ENCODE measurements at places on chromosomes 7 and 10.
A peak's percentile ranks its signal among the peaks of the same experiment; 100 is the strongest.

DNA sequence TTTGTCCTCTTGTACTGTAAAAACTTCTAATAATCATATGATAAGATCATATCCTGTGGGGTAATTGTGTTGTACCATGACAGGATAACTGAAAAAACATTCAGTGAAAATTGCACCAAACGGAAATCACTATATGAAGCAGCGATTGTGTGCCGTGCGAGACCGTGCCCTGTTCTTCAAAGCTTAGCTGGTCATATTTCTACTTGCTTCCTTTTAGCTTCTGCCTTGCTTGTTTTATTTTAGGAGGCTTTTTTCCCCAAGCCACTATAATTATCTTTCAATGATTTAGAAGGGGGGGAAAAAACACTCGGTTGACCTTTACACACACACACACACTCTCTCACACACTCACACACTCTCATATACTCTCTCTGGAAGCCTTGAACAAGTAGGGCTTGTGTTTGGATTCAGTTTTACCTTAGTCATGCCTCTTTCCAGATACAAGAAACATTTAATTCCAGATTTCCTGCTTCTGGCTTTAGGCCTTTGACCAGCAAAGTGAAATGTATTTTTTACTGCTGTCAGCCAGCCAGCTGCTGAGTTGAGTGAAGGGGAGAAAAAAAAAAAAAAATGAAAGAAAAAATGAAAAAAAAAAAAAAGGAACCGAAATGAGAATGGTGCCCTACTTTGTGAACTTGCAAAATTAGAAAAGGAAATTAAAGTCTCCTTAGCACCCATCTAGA lies 181.4 kb downstream of the ARID5B start:
- DNase-seq = peak; percentile 73

DNA sequence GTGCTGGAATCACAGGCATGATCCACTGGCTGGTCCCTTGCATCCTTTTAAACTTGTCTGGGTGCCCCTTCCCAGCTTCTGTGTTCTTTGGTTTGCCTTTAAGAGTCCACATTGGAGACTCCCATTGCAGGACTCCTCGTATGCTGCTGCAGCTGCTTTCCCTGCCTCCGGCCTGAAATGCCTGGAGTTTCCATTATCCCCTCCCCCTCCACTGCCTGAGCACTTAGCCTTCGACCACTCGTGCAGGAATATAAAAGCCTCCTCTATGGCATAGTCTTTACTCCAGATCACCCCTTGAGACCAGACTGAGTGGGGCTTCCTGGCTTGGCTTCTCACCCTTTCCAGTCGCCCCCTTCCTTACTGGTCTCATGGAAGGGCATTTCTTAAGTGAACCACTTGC lies 80.2 kb downstream of the RHOBTB1 start:
- DNase-seq = no peak

GRCh38 chr7:75028299-75028698 lies 45.3 kb downstream of the RCC1L start:
- DNase-seq = no peak

DNA sequence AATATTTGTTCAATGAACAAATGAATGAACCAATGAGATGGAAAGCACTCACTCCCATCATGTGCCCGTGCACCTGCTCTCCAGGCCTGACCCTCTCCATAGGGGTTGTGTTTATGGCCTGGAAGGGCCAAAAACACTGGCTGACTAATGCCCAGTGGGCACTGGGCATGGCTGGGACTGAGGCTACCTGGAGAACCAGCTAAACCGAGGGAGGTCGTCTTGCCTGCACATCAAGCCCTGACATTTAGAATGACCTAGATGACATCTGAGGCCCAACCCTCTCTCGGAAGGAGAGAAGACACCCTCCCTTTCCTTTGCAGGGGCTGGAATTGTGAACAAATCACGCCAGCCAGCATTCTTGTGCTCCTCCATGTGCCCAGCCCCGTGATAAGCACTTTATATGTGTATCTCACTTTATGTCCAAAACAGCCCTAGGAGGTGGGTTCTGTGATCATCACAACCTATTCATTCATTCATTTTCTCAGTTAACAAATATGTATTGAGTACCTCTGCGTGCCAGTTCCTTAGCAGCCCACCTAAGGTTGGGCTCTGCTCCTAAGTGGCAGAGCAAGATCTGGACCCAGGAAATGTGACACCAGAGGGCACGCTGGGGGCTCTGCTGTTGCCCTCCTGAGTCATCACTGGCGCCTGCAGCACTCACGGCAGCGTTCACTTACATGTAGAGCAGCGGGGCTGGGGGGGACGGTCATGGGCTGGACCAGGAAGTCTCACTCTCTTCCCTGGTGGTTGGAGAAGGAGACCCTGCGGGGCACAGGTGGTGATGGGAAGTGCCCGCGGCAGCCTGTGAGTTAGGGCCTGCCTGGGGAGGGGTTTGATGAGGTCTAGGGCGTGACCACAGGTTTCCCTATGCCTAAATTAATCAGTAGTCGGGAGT lies 52.0 kb downstream of the TSPAN15 start:
- no peak for DNase-seq

GRCh38 chr7:96235281-96235680 lies 86.6 kb downstream of the SLC25A13 start:
- peak; percentile 57 for DNase-seq

DNA sequence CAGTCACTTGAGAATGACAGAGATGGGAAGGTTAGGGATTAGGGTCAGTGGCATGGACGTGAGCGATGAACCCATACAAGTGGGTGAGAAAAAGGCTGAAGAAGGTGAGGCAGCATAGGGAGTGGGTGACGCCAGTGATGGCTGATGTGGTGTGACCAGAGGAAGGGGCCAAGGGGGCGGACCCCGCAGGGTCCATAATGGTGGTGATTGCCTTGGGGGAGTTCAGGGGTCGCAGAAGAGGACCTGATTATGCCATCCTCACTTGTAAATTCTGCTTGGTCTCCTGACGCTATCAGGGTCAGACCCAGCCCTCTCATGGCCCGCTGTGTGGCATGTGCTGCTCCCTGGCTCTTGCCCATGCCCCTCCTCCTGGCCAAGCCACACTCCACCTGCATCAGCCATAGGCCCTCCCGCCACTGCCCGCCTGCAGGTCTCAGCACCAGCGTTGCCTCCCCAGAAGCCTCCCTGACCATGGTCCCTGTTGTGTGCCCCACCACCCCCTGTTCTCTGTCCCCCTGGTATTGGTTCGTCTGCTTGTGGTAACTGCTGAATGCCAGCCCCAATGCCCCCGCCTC lies 235.7 kb downstream of the EBF3 start:
- no peak for DNase-seq

DNA sequence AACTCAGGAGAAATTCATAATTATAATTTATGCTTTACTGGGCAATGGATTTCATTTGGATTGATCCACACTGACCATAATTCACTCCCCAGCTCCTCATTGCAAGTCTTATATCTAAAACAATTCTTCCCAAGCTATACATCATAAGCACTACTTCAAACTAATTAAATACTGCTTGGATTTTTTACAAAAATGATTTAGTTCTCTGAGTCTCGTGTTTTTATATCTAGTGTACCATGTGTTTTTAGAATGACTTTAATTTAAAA lies 443.8 kb downstream of the GPAM start:
- no peak for DNase-seq

DNA sequence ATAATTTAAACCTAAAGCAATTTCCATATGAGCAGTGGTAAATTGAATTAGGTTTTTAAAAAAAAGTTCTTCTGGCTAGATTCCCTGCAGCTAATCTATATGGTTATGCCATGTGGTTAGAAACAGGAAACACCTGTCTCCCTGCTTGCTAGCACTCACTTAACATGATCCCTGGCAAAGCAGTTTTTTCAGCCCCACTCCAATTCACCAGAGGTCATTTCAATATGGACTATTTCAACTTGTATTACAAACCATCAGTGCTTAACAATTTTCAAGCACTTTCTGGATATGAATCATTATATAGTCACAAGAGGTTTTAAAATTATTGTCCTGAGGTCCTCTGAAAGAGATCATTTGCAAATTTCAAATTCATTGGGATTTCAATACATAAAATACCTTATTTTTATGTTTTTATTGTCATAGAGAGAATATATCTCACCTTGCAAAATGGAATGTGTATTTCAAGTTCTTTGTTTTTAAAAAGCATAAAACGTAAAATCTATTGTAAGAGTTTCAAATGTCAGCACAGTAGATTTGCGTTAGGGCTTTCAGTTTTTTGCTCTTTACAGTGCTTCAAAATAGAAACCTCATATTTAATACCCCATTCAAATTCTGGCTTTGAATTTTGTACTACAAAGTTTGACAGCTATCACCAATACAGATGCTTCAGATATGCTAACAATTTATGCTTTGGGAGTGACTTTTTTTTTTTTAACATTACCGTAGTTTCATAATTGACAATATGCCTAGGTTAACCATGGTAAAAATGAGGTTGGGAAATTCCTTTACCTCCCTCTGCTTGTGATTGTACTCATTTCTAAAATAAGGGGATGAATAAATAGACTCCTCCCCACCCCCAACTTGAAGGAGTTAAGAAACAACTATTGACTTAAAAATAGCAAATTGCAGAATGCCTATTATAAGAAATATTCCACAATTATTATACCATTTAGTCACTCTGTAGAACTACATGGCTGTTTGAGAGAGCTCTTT lies 117.5 kb upstream of the HGF start:
- DNase-seq = peak; percentile 13

DNA sequence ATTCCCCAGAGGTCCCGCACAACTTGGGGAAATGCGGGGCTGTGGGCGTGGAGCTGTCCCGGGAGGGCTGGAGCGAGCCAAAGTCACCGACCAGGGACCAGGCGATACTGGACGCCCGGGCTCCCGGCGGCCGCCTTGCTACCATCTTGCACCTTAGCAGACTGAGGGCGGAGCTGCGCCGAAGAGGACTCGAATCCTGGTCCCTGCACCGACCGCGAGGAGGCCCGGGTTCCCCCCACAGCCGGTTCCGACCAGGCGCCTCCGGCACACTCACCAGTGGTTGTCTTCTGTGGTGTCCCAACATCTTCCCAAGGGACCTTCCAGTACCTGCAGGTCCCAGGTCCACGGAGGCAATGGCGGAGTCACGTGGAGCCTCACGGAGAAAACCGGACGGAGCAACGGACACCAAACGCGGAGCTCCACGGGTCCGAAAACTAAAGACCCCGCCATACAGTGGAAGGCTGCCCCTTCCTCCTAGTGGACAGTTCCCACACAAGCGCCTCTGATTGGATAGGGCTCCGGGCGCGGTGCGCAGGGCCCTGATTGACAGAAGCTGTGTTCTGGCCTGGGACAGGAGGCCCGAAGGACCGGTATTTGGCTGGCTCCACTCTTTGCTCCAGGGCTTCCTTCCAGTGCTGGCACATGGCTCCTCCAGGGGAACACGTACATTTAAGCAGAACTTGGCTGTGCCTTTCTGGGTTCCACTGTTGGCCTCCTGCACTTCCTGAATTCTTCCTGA lies 124.6 kb upstream of the ZNF479 start:
- no peak for DNase-seq

DNA sequence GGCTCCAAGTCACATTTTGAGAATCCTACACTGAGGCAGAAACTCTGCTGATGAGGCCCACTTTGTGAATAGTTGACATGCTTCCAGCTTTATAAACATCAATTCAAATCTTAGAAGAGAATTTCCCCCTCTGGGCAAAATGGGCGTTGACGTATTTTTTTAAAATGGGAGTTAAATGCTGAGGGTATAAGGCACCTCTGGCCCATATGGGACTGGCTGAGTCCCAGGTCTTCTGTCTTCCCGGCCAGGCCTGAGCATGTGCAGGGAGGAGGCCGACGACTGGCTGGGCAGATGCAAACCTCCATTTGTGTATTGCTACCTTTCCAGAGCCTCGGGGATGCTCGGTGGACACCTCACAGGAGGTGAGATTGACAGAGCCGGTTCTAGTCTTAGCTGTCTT lies 37.7 kb downstream of the BUB3 start:
- no peak for DNase-seq

DNA sequence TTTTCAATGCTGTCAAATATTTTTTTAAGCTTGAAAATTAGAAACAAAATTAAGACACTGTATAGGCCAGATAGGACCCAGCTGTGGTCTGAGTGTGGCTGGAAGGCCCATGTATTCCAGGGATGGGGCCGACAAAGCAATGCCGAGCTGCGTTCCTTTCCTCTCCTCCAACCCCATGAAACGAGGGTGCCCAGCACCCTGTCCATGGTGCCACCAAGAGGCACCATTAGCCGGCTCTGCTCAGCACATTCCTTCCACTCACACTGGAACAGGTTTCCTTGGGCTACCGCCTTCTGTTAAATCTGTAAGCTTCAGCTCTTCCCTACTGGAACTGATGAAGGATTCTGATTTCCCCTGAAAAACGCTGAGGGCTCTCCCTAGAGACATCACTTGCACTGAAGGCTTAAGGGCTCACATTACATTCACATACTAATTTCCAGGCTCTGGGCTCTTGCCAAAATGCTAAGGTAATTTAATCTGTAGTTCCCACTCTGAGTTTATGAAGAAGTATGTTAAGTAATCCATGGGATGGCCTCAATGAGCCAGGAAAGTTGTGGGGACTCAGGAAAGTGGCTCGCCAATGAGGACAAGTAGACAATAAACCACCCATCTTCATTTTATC lies 73.7 kb upstream of the CAMK2B start:
- peak; percentile 76 for DNase-seq

DNA sequence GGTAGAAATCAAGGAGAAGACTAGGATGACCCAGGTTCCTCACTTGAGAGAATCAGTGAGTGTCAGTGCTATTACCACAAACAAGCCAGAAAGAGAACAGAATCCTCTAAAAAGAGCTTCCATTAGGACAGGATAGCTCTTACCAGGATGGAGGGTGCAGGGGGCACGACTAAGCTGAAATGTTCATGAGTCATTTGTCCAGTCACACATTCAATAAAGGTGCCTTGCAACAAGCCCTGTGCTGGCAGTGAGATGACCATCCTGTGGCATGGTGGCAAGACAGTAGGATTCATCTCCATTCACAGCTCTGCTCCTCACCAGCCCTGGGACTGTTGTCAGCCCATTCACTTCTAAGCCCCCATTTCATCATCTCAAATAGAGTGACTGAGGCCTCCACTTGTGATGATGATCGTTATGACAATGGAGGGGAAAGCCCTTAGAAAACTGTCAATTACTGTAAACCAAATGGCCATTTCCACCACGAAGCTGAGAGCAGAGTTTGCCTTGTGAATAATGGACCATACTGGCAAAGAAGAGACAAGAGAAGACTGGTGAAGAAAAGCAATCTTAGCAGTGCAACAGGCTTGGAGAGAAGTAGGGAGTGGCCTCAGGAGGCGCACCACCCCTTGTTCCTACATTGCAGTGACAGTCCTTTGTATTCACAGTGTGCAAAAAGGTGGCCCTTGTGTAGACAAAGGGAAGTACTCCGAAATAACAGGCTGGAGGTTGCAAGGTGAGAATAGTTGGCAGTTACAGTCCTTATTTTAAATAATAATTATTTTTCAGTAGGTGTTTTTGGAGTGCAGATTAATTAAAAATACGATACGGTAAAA lies 9.0 kb upstream of the WIPF3 start:
- DNase-seq = no peak

DNA sequence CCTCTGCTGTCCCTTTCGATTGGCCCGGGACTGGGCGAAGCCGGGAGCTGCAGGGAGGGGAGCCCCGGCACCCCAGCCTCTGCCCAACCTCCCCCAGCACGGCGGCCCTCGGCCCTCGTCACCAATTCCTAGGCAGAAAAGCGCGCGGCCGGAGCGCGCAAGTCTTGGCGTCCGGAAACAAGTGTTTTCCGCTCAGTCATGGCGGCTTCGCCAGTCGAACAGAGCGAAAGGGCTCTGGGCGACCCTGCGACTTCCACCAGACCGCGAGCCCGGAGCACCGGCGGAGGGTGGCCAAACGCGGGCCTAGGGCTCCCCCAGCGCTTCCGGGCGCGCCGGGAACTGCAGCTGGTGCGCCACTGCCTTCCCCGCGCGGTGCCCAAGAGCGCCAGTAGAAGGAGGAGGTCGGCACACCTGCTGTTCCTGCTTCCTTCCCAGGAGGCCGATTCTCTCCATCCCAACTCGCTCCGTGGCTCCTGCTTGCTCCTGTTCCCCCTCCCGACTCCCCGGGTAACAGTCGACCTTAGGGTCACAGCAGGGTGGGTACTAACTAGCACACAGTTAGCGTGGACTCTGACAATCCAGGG lies 729.9 kb downstream of the ZWINT start:
- DNase-seq = peak; percentile 91
